ENCODE measurements at places on chromosomes 1 and 21.

GRCh38 chr1:39755965-39756659 is 15.0 kb downstream of the OXCT2 start:
- no peak for DNase-seq

DNA sequence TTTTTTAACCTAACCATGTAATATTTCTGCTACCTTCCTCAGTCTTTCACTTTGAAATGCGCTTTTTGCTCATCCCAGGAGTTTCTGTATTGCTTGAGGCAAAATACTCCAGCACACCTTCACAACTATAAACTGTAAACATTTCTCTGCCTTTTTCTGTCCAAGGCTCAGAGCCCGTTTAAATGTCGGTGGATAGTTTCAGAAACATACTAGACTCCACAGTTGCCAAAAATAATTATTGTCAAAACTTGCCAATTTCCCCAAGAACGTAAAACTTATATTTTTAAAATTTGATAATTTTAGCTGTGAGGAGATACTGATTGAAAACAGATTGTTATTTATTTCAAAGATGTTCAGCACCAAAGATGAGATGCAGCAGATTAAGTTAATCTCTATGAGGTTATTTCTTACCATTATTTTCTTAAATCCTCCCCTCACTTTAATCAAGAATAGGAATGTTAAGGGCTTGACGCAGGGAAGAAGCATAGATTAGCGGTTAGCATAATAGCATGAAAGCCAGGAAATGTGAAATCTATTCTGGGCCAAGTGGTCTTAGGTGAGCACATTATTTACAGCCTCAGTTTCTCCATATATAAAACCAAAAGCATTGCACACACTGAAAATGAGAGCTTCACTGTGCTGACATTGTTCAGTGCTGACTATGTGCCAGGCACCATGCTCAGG is 91.5 kb upstream of the ESRRG start:
- DNase-seq: no peak

- no peak for DNase-seq
Measured at GRCh38 chr21:16211339-16212303, 481.8 kb downstream of the USP25 start.

- DNase-seq: no peak
Measured at GRCh38 chr1:57341721-57342120, 82.1 kb downstream of the DAB1 start.

- no peak for DNase-seq
Measured at GRCh38 chr1:244102046-244102445, 51.0 kb downstream of the ZBTB18 start.

GRCh38 chr1:184912392-184912791 is 61.9 kb downstream of the NIBAN1 start:
- no peak for DNase-seq

DNA sequence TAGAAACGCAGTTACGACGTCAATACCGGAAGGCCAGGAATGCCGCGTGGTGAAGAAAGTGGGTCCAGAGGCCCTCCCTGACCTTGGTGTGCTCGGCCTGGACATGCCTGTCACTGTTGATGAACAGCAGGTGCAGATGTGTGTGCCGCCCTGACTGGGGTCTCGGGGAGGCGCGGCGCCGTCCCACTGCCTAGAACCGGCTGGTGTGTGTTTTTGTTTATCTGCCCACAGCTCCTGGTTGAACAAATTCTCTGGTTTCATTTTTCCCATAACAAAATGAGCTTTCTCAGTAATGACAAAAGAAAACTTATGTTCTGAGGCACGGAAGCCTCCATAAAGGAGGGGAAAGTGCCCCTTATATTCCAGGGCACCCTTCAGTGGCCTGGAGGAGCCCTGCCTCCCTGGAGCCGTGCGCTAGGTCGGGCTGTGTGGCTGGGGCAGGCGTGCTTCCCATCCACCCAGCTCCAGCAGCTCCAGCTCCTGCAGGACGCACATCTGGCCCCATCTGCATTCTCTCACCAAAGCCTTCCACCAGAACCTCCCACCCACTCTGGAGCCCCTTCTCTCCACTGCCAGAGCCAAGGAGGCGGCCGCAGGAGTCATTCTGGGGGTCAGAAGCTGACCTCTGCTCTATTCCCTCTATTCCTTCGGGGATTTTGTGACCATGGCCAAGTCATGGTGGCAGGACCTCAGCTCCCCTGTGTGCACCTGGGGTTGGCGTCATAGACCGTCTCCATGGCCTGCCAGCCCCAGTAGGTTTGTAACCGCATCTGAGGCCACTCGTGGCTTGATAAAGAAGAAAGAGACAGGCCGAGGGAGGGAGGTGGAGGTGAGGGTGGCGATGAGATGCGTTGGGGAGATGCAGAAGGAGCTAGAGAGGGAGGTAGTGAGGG is 20.1 kb upstream of the COL18A1 start:
- DNase-seq: no peak

GRCh38 chr1:68449901-68450300 is at the start of gene RPE65:
Gene RPE65 (minus strand): TSS chr1:68449954. CDS start chr1:68449905, 49 bp downstream.
- no peak for DNase-seq

DNA sequence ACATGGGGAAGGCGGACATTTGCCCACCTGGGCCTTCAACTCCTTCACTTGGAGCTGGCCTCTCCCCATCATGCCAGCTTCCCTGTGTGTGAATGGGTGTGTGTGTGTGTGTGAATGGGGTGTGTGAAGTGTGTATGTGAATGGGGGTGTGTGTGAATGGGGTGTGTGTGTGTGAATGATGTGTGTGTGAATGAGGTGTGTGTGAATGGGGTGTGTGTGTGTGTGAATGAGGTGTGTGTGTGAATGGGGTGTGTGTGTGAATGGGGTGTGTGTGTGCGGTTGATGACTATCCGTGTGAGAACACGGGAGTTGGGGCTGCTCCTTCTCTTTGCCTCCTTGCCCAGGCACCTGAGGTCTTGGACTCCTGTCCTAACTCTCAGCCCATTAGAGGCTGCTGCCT is 9.6 kb downstream of the MFSD2A start:
- DNase-seq: no peak

DNA sequence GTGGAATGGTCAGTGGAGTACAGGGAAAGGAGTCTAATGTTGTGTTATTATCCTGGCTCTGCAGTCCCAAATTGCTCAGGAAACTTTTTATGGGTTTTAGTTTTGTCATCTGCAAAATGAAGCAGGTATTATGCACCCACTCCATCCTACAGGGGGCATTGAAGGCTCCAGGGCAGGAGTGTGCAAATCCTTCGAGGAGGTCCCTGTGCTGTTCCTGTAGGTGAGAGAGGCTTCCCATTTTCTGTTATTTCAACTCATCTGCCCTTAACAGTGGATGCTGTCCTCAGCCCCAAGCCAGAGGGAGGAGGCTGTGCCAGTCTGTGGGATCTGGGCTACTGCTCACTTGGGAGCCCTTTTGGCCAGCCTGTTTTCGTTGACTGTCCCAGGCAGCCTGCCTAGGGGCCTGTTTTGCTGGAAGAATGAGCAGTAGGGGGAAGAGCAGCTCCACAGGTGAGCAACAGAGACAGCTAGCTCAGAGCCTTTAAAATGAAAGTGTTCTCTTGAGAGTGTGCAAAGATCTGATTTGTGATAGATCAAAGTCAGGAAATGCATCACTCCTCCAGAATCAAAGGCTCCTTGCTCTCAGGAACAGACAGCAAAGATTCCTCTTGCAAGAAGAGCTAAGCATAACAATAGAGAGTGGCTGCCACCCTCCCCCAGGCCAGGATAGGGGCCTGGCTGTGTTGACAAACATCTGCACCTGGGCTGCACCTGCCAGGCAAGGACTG is 317.6 kb upstream of the PROX1 start:
- no peak for DNase-seq

GRCh38 chr1:214316593-214316992 is 35.6 kb downstream of the SMYD2 start:
- DNase-seq: peak; percentile 32

GRCh38 chr1:214022810-214023425 is 35.1 kb downstream of the PROX1 start:
- DNase-seq: no peak

DNA sequence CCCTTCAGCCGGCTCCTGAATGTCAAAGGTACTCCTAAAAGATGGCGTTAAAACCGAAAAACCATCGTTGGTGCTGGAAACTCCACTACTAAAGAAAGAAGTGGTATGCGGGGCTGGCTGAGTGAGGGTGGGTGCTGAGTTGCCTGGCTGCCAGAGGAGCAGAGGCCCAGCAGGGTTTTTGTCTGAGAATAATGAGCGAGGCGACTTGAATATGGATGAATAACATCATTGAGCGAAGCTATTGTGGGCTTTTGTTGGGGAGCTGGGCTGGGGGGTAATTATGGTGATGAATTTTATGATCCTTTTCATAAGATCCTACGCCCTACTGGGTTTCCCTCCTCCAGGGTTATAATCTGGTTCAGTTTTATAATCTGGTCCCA is 2.0 kb downstream of the PDPN start:
- DNase-seq: no peak

GRCh38 chr1:160451859-160452232 is 51.5 kb downstream of the VANGL2 start:
- DNase-seq: no peak

GRCh38 chr1:97797403-97798183 is 123.2 kb downstream of the DPYD start:
- DNase-seq: no peak

DNA sequence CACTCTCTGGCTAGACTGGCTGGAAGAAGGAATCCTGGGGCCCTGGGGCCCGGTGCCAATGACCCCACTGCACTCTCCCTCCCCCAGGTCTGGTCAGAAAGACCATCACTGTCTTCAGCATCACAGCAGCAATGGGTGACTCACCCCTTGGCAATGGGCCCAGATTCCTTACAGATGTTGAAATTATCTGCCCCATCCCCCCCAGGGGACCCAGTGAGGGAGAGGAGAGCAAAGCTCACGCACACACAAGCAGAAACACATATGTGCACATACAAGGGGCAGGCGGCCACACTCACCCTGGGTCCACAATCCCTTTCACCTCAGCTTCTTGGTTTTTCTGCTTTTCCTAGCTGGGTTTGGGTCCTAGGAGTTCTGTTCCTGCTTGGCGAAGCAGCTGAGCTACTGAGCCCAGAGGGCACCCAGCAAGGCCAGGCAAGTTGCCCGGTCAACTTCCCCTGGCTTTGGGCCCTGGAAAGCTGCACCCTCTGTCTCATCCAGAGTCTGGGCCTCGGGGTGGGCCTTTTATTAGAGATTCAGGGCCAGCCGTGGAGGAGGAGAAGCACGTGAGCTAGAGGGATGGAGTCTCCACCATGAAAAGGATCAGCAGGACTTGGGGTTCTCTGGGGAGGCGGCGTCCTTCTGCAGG is 2.6 kb downstream of the COL16A1 start:
- DNase-seq: peak; percentile 92

GRCh38 chr1:203491664-203492063 is 2.3 kb upstream of the OPTC start:
- DNase-seq: no peak

DNA sequence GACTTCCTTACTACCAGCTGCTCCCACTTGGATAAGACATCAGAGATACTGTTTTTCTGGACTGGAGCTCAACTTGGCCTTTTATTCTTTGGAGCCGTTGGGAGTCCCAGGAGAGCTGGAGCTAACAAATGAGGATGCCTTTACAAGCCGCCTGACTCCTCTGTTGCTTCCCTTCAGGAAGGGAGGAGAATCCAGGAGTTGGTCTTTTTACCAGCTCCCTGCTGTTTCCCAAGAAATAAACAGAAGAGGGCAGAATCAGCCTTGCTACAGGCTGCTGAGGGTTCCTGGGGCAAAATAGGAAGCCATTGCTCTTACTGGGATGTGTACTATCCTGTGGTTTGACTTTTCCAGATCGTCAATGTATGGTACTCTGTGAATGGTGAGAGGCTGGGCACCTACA is 1.5 kb downstream of the EIF3I start:
- DNase-seq: no peak

DNA sequence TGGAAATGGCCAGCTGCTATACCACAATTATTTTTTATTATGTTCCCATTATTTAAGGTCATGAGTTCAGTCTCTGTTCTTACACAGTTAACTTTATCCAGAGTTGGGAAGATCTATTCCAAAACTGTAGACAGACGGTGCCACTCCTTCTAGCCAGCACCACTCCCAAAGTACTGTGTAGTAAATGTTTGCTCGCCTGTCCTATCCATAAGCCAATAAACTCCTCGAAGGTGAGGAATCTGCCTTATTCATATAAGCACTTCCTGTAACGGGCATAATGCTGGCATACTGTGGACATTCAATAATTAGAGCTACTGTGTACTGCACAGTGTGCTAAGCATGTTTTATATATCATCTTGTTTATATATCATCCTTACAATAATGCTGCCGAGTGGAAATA is 26.1 kb upstream of the STMN1 start:
- no peak for DNase-seq

DNA sequence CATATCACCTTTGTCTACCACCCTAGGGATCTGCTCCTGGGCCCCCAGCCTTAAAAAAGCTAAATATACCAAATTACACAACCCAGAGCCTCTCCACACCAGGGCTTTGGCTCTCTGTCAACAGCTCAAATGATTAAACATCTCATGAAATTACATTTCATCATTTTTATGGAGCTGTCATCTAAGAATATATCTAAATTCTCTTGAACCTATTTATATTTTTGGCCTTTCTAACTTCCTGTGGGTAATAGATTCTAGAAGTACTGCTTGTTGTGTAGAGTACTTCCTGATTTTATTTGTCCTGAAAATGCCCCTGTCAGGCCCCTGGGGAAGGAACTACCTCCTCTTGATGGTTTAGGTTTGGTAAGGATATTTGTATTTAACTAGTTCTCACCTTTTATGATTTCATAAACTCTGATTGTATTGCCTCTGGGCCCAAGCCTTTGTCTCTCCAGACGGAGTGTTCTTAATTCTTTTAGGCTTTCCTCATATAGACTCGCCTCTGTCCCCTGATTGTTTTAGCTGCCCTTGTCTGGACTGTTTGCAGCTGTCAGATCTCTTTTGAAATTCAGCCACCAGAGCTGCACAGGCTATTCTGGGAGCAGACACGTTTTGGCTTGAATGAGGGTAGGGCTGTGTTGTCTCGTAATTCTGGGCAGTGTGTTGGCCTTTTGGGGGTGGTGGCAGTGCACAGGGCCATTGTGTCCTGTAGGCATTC is 16.6 kb downstream of the MYOG start:
- DNase-seq: peak; percentile 32

DNA sequence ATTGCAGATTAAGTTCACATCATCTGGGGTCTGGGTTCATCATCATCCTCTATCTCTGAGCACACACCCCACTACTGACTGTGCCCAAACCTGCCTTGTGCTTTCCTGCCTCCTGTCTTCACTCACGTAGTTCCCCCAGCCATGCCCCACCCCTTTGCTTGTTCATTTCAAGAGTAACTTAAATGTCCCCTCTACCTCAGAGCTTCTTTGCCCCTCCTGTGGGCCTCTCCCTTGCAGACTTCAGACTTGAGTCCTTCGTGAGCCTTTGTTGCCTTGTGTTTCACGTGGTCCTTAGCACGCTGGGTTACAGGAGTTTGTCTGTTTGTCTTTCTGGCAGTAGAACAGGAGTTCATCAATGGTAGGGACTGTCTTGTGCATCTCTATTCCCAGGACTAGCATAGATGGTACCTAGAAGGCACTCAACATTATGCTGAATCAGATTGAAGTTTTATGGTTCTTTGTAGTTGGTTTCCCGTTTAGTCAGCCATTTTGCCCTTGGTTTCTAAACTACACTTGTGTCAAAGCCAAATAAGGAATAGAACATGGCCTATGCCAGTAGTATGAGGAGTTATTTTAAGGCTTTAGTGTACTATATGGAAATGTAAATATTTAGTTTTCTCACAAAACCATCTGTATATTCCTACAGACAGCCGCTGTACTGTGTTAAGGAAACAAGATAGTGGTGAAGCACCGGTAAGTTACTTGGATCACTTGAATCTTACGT is 86.2 kb downstream of the TTC3 start:
- no peak for DNase-seq
